NCI-H526 treated with DMSO at 0.1 percent for 48 hours (cell line): ENCODE measurements at places on chromosomes 13 and 19.

- DNase-seq: no peak
Measured at GRCh38 chr13:60629158-60629557, 232.1 kb downstream of the TDRD3 start.

DNA sequence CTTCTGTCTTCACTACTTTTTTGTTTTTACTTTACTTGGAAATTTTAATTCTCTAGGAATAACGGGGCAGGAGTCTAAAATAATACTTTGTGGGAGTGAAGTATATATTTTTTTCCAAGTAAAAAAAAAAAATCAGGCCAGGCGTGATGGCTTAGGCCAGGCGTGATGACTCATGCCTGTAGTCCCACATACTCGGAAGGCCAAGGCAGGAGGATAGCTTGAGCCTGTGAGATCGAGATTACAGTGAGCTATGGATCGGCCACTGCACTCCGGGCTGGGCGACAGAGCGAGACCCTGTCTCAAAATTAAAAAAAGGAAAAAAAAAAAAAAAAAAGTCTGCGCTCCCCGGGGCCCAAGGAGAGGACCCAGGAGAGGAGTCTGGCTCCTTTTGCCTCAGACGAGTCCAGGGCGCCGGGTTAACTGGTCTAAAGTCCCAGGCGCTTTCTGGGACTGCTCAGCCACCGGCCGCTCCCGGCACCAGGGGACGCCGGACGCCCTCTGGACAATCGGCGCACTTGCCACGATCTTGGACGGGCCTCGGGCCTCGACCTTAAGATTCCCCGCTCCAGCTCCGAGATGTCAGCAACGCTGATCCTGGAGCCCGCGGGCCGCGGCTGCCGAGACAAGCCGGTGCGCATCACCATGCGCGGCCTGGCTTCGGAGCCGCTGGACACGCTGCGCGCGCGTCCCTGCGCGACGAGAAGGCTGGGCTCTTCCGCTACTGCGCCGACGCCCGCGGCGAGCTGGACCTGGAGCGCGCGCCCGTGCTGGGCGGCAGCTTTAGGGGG is 2.7 kb upstream of the ZFP82 start:
- DNase-seq: no peak

- DNase-seq: no peak
Measured at GRCh38 chr19:19319732-19320360, 463 bp downstream of the SUGP1 start.

DNA sequence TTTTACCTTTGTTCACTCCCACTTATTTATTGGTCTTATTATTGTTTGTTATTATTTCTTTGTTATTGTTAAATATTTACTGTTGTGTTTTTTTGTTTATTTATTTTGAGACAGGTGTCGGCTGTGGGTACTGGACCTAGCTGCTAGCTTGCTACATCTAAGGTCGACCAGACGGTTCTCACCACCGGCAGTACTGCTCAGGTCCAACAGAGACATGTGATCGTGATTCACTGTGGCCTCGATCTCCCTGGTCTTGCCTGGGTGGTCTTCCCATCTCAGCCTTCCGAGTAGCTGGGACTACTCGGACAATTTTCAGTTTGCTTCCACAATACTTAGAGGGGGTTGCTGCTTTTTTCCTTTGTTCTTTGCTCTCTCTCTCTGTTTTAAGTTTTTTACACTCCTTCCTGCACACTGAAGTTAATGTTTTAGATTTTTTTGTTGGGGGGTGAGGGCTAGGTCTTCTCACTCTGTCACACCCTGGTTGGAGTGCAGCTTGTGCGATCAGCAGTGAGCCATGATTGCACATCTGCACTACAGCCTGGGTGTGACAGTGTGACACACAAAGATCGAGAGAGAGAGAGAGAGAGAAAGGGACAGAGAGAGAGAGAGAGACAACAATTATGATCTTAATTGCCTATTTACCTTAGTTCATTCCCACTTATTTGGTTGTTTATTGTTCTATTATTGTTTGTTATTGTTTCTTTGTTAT is 1432.4 kb downstream of the UQCRFS1 start:
- DNase-seq: no peak

GRCh38 chr13:64029343-64030093 is 2613.9 kb upstream of the PCDH20 start:
- no peak for DNase-seq

DNA sequence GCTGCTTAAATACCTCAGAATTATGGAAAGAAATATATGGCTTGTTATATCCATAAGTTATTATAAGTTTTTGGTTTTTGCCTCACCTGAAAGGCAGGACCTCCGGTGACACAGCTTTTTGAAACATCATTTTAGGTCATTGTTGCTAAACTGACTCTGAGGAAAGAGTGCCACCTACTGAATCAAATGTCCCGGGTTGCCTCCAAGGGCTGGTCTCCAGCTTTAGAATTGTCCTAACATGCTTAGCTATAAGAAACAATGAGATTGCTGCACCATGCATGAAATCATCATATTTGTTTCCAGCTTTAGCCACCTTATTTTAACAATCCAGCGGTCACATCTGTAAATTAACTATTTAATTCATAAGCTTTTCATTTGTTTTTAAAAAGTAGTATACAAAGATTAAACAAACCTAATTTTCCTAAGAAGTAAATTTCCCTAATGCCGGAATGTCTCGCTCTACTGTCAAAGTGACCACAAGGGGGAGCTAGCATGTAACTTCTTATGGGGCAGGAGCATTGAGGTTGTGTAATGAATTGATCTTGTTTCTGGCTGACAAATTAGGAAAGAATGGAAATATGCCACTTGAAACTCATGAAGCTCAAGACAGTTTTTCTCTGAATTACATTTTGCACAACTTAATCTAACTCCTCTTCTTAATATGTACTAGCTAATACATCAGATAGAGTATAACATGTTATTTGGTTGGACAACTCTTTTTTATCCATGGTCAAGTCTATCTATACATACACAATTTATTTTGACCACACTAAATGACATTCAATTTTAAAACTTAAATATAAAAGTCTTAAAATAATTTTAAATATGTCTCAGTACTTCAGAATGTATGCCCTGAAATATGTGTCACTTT is 6.7 kb upstream of the PCDH17 start:
- DNase-seq: peak; percentile 50

GRCh38 chr13:21078501-21078900 is 17.1 kb upstream of the LATS2 start:
- no peak for DNase-seq

DNA sequence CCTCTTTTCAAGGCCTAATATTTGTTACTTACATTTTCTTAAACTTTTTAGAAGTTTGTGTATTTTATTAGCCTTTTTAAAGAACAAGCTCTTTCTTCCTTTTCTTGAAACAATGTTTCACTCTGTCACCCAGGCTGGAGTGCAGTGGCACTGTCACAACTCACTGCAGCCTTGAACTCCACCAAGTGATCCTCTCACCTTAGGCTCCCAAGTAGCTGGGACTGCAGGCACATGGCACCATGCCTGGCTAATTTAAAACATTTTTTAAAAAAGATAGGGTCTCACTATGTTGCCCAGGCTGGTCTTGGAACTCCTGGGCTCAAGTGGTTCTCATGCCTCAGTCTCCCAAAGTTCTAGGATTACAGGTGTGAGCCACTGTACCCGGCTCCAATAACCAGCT is 192.2 kb upstream of the SPRY2 start:
- DNase-seq: no peak

- no peak for DNase-seq
Measured at GRCh38 chr19:46429999-46430398, 1.3 kb upstream of the PNMA8C start.

GRCh38 chr13:97600458-97601075 is 166.6 kb downstream of the RAP2A start:
- no peak for DNase-seq

DNA sequence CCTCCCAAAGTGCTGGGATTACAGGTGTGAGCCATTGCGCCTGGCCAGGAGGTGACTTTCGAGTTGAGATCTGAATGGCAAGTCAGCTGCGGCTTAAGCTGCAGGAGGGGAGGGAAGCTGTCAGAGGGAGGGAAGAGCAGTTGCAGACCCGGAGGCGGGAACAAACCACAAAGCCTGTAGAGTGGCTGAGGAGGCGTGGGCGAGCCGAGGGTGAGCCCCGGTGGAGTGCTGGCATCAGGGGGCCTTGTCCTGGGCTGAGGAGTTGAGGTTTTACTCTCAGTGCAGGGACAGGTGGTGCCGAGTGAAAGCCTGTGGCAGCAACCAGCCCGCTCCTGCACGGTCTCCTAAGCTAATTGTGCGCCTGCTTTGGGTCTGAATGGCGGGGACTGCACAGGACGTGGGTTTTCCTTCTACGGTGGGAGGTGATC is 24.2 kb downstream of the PPP1R37 start:
- peak; percentile 10 for DNase-seq

- DNase-seq: no peak
Measured at GRCh38 chr13:30394751-30395191, 27.5 kb upstream of the UBE2L5 start.

DNA sequence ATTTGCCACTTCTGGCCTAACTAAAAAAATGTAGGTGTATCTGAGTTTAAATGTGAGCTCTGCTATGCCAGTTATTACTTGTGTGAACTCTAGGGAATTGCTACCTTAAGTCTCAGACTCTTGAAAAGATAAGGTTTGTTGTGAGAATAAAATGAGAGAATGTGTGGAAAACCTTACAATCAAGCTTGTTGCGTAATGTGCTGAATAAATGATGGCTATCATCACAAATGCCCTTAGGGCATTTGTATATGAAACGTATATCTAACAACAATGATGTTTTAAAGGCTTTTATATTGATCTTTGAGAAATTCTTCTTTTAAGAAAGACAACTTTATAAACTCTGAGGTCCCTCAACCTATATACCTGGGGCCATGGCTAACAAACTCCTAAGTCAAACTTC is 384.8 kb downstream of the ITGBL1 start:
- DNase-seq: no peak

- DNase-seq: no peak
Measured at GRCh38 chr19:58170860-58171259, 12.0 kb upstream of the ZNF274 start.

- no peak for DNase-seq
Measured at GRCh38 chr19:31380854-31381253, 31.6 kb upstream of the TSHZ3 start.

DNA sequence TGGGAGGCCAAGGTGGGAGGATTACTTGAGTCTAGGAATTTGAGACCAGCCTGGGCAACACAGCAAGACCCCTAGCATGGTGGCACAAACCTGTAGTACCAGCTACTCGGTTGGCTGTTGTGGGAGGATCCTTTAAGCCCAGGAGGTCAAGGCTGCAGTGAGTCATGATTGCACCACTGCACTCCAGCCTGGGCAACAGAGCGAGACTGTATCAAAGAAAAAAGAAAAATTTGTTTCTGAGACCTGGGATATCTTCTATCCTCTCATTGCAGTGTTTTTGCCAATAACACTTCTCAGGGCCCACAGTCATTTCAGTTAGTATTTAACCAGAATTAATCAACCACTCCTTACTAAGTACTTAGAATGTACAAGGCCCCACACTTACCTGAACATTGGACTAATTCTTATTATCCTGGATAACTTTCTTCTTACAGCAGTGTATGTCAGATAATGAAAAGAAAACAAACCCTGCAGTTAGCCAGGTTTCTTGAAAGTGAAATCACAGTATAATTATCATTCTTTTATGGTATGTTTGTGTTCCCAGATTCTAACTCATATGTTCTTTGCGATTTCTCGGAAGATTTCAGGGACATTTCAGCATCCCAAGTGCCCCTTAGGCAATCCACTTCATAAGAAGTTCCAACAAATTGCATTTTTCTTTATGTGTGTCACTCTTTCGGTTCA is 75.6 kb upstream of the KLF5 start:
- DNase-seq: no peak

- DNase-seq: no peak
Measured at GRCh38 chr13:39038569-39039030, 344 bp downstream of the NHLRC3 start.

- no peak for DNase-seq
Measured at GRCh38 chr19:2246801-2247361, 2.2 kb upstream of the AMH start.

- no peak for DNase-seq
Measured at GRCh38 chr13:23025864-23026608, 154.7 kb upstream of the SGCG start.

DNA sequence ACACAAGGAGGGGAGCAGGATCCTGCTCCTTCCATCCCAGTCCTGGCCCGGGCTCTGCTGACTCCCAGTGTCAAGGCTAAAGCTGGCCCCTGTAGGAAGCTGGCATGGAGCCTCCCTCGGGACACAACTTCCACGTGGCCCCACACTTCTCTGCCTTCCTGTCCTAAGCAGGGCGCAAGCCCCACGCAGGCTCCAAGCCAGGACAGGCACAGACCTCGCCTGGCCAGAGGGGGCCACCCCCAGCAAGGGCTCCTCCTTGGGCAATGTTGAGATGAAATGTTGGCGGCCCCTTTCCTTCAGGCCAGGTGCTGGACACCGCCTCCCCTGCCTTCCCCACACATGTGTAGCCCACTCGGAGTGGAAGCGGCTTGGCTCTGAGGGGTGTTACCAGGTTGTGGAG is 66.6 kb downstream of the COL4A1 start:
- no peak for DNase-seq

DNA sequence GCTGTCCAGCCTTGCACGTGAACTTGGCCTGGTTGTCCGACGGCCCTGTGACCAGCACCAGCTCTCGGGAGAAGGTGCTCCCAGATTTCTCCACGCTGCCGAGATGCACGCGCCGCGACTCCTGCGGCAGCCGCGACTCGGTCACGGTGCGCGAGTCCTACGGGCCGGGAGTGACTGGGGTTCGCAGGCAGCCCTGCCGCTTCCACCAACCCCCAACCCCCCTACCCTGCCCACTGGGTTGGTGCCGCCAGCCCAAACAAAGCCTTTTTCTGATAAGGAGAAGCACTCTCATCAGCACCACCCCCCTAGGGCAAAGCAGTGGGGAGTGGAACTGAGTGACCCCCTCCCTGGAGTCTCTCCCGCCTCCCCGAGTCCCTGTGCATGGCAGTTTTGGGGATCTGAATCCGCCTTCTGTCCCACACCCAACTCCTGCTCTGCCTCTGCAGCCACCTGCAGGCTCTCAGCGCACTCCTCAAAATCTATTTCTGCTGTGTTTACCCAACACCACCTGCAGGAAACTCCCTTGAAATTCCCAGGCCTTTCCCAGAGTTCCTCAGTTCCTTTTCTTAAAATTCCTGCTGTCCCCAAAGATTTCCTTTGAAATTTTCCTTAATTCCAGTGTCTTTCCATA is 6.2 kb downstream of the NPHS1 start:
- DNase-seq: peak; percentile 33

- peak; percentile 23 for DNase-seq
Measured at GRCh38 chr13:113915012-113915763, 51.3 kb upstream of the GAS6 start.

GRCh38 chr13:68234274-68234673 is 1004.1 kb upstream of the PCDH9 start:
- no peak for DNase-seq

DNA sequence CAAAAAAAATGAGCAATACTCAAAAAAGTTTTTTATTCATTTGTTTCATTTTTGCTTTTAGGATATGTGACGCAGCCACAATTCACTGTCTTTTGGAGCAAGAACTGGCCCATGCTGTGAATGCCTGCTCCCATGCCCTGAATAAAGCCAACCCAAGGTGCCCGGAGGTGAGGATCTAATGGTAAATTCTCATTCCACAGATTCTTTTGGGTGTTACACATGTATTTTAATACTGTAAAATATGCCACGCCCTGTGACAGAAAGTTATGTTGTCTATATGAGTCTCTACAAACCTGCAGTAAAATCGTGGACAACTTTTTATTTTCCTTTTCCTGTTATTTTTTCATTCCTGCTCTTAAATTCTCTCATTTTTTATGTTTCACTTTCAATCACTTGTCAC is 57.5 kb upstream of the AKAP11 start:
- DNase-seq: no peak

- no peak for DNase-seq
Measured at GRCh38 chr19:40822161-40822560, 23.2 kb downstream of the EGLN2 start.
